ENCODE measurements at places on chromosomes 11 and 22.

DNA sequence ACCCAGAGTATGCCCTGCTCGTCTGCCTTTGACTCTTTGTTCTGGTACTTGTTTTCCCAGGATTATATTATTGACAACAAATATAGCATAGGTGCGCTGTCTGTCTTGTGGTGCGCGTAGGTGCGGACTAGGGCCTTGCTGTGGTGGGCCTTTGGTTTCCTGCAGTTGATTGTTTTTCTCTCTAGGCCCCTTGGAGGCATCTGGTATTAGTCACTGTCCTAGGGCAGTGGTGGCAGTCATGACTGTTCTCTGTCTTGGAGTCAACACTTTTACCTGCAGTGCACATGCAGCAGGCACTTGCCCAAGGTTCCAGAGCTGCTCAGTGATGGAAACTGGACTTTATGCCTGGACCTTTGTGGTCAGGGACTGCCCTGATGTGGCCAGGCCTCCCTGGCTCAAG lies 18.6 kb downstream of the PPP6R2 start:
- DNase-seq = no peak

DNA sequence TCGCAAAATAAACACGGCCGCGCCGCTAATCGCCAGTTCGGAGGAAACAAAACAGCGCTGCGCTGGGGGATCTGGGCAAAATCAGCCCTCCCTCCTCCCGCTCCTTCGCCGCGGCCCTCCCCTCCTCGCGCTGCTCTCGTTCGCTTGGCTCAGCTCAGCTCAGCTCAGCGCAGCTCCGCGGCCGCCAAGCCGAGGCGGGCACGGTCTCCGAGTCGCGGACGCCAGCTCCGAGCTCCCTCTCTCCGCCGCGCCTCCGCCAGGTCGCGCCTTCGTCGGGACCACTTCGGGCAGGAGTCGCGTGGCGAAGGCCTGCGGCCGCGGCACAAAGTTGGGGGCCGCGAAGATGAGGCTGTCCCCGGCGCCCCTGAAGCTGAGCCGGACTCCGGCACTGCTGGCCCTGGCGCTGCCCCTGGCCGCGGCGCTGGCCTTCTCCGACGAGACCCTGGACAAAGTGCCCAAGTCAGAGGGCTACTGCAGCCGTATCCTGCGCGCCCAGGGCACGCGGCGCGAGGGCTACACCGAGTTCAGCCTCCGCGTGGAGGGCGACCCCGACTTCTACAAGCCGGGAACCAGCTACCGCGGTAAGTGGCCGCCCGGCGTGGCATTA lies at the start of gene SPON1:
Gene SPON1 (plus strand): TSS at position 162 of the 607 bp plus-strand sequence. CDS start 182 bp downstream, at position 344.
- no peak for DNase-seq

DNA sequence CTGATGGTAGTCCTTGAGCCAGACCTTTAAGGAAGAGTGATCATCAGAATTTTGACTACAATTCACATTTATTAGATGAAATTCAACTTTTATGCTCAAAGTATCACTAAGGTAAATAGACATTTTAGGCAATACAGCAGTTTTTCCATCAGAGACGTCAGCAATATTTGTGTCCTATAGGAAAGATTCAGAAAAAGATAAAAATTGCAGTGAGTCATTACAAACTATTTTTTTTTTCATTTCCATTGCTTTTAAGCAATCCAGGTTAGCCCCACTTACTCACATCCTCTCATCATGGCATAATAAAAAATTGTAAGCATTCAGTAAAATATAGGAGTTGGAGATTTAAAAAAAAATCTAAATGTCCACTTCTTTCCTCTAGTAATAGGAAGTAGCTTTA lies 46.9 kb downstream of the MSANTD4 start:
- no peak for DNase-seq

GRCh38 chr22:17911312-17911705 lies 113.1 kb downstream of the MICAL3 start:
- DNase-seq = no peak

- DNase-seq = no peak
Measured at GRCh38 chr11:34184505-34185015, 79.1 kb downstream of the NAT10 start.

DNA sequence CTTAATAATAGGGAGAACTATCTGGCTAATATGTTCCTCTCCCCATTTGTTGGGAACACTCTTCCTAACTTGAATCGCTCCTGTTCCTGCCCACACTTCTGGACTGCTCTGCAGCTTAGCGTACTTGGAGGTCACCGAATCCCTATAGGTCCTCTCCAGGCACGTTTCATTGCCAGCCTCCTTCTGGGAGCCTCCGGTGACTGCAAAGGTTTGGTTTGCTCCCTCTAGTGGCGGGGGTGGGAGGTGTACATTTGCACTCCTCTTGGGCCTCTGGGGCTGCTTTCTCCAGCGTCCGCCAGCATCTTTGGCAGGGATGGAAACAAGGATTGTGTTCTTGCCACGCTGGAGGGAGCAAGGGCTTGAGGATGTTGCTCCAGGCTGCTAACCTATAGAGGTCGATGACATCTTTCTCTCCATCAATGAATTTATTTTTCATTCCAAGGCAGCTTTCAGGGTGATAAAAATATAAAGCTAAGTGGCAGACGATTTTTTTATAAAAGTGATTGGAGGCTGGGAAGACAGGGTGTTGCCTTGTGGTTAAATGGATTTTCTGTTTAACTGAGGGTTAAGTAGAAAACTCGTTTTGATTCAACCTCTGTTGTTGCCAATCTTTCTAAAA lies 48.7 kb downstream of the TSPAN18 start:
- no peak for DNase-seq

GRCh38 chr11:8207080-8208000 lies 38.5 kb upstream of the RIC3 start:
- no peak for DNase-seq

All from occipital lobe (tissue), 3 donors.